ENCODE measurements at places on chromosomes 5 and 9. TPM values are rescaled to one million over a fixed set of nuclear protein-coding genes. Genes with fewer than 3 reads are reported as not detected.

The PCDHGA4 gene
- total RNA-seq: 4.6 TPM

The AGXT2 gene
- not detected for total RNA-seq

The TEX48 gene
- not detected for total RNA-seq

The EHMT1 gene
- total RNA-seq: 78.4 TPM

The NNT gene
- total RNA-seq: 119 TPM

The PCDHGA10 gene
- total RNA-seq: 4.7 TPM

The REXO4 gene
- total RNA-seq: 20.1 TPM

The TMEM215 gene
- total RNA-seq: not detected

The RNF14 gene
- 63.5 TPM for total RNA-seq

The C9orf153 gene
- not detected for total RNA-seq

The GPX3 gene
- 44.6 TPM for total RNA-seq

The TNIP1 gene
- 156 TPM for total RNA-seq

The IL11RA gene
- total RNA-seq: 41.0 TPM

The N4BP3 gene
- 1.7 TPM for total RNA-seq

The IL6ST gene
- 78.0 TPM for total RNA-seq

The PITX1 gene
- 10.7 TPM for total RNA-seq

The BHMT gene
- total RNA-seq: not detected

The PRSS3 gene
- total RNA-seq: 174 TPM

The YIPF5 gene
- total RNA-seq: 53.6 TPM

The CTXN3 gene
- not detected for total RNA-seq

The SLC46A2 gene
- total RNA-seq: not detected

The PCDHGA5 gene
- total RNA-seq: 1.2 TPM

The IFNB1 gene
- total RNA-seq: not detected

The NME5 gene
- total RNA-seq: 4.3 TPM

The F12 gene
- 7.0 TPM for total RNA-seq

The OTP gene
- not detected for total RNA-seq

The IRX2 gene
- 0.09 TPM for total RNA-seq

The ORM1 gene
- total RNA-seq: not detected

The CER1 gene
- total RNA-seq: 0.25 TPM

The C5orf34 gene
- 2.9 TPM for total RNA-seq

The TLE4 gene
- 29.8 TPM for total RNA-seq

The C5orf58 gene
- not detected for total RNA-seq

The RNF208 gene
- 5.8 TPM for total RNA-seq

The GGTA1 gene
- 6.5 TPM for total RNA-seq

The SMARCA2 gene
- total RNA-seq: 117 TPM

Measured in mucosa of descending colon (tissue), 3 donors.